ENCODE measurements at places on chromosomes 3 and 15. TPM values are rescaled to one million over a fixed set of nuclear protein-coding genes. Genes with fewer than 3 reads are reported as not detected.

DNA sequence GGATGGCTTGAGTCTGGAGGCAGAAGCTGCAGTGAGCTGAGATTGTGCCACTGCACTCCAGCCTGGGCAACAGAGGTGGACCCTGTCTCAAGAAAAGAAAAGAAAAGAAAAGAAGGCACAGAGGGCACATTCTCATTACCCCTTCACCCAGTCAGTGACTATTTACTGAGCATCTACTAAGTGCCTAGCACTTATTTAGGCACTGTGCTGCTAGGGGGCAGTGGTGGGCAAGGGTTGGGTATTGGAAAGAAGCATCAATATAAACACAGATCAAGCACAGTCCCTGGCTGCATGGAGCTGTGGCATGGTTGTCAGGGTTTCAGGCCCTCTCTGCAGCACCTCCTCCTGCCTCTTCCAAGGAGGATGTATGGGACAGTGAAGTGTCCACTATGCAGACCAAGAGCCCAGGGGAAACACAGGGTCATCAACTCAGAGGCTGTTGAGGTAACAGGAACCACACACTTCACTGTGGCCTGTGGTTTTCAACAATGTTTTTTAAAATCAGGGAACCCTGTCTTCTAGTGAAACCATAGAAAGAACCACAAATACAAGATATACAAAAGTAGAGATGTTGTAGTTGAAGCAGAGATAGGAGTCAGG is 138.5 kb downstream of the RAB11A start:
- DNase-seq, result no peak

DNA sequence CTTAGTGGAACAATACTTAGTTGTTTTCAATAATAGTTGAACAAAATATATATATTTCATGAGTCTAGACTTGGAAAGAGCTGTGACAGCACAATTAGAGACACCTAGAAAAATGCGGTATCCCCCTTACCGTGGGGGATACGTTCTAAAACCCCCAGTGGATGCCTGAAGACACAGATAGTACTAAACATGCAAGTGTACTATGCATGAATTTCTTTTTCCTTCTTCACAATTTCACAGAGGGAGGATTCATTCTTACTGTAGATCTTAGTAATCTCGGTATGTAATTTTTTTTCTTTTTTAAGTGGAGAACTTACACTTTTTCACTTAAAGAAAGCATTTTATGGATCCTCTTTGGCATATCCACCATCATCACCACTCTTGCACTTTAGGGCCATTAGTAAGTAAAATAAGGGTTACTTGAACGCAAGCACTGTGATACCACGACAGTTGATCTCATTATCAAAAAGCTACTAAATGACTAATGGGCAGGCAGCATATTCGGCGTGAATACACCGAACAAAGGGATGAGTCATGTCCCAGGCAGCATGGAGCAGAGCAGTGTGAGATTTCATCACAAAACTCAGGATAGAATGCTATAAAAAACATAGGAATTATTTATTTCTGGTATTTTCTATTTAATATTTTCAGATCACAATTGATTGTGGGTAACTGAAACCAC is 72.3 kb upstream of the ZNF280D start:
- DNase-seq, result peak; percentile 88

IMPG2 gene
- 0.78 TPM for total RNA-seq

GRCh38 chr3:149751551-149751950 is 738 bp downstream of the COMMD2 start:
- no peak for DNase-seq

DNA sequence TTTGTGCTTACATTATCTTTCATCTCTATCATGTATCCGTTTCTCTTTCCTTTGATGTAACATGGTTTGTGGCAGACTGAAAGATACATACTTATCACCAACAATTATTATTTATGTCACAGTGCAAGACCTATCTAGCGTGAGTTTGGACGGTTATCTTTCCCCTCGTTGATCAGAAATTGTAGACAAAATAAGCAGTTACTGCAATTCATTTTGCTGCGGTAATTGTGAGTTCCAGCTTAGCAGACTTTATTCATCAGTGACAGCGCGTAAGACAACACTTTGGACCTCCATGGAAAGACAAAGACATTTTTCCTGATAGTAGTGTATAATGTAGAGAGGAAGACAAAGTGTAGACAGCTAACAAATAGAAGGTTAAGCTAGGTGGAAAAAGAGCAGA is 51.0 kb upstream of the UTS2B start:
- no peak for DNase-seq

- DNase-seq, result no peak
Observed at GRCh38 chr3:118199044-118199443, 835.6 kb downstream of the IGSF11 start.

GRCh38 chr15:27582726-27583410 is 516.2 kb downstream of the OCA2 start:
- no peak for DNase-seq

GRCh38 chr3:60855250-60855649 is 396.0 kb downstream of the FHIT start:
- DNase-seq, result no peak

- no peak for DNase-seq
Observed at GRCh38 chr15:77622209-77622933, 10.3 kb downstream of the LINGO1 start.

DNA sequence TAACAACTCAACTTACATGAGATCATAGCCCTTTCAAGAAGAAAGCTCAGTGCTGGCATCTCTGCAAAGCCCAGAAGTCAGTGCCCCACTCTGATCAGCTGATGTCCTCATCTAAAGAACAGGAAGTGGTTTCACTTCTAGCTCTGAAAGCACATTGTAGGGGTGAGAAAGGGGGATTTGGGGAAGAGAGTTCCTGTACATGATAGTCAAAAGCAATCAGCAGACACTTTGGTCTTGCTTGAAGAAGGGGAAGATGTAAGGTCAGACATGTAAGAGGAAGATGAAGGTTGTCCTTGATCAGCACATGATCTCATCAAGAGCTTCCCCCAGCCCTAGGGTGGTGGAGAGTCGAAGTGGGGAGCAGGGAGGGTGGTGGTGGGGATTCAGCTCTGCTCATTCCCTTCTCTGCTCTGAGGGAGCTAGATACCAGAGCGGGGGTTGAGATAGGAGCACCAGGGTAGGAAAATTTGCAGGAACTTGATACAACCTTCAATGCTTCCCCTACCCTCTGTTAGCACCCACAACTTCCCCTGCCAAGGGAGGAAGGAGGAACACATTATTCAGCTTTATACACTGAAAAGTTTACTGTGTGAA is 76.4 kb upstream of the ETV5 start:
- DNase-seq, result no peak

DNA sequence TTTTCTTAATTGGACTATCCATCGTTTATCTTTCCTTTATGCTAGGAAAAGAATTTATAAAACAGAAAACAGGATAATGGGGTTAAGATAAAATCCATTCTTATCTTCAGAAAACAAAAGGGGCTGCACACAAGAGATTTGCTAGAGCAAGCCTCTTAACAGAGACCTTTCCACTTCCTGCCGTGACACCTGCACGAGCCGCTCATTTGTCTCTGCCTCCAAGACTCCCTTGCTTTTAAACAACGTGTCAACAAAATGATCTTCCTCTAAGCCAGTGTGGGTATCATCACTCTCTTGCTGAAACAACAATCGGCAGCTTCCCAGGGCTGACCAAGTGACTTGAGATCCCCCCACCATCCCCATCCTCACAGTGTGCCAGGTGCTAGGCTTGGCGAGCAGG is 33.1 kb downstream of the GABRB3 start:
- DNase-seq, result no peak

DNA sequence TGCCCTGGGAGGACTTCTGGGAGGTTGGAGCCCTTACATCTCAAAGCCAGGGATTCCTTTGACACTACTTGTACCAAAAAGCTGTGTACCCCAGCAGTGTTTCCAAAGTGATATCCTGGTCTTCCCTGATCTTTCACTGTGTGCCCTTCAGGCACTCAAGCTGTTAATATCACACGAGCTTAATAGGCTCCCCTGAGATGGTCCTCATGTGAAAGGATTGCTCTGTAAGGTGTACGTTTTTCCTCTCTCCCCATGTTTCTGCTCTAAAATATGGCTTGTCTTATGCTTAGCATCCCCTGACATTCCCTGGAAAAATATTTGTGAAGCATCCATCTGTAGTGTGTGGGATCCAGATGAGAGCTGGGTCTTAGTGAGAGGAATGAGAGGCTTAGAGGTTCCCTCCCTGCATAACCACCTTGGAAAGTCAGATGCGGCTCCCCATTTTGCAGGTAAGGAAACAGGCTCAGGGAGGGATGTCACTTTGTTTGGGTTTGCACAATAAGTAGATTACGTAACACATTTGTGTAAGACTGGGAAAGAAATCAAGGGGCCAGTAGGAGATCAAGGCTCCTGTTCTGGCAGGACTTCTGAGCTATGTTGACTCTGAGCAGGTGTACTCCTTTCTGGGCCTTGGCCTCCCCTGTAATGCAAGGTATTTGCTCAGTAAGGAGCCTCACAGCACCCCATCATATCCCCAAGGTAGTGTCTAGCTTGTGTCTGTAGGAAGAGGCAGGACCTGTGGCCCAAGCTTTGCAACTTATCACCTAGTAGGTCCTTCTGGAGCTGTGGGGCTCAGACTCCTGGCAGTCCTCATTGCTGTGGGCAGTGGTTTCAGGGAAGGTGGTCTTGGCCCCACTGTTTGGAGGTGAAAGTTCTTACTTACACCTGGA is 667 bp upstream of the ACOX2 start:
- DNase-seq, result no peak

CCNB2 gene
- 1.4 TPM for total RNA-seq

GRCh38 chr15:31013863-31014607 is 22.6 kb upstream of the MTMR10 start:
- DNase-seq, result no peak

- no peak for DNase-seq
Observed at GRCh38 chr15:41161336-41161735, 45.3 kb upstream of the INO80 start.

DNA sequence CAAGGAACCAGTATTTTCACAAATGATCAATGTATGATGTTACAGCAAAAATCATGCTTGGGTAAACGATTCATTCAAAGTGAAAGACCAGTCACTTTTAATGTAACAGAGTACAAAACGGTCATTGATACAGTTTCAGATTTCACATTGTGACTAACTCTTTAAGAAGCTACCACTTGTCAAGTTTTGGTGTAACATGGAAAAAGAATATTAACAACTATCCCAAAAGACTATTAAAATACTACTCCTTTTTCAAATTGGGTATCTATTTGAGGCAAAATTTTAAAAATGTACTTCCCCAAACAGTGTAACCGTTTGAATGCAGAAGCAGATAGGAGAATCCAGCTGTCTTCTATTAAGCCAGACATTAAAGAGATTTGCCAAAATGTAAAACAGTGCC is 31.7 kb downstream of the AKAP13 start:
- DNase-seq, result peak; percentile 22

GRCh38 chr15:70264014-70264582 is 166.4 kb upstream of the TLE3 start:
- peak; percentile 62 for DNase-seq

DNA sequence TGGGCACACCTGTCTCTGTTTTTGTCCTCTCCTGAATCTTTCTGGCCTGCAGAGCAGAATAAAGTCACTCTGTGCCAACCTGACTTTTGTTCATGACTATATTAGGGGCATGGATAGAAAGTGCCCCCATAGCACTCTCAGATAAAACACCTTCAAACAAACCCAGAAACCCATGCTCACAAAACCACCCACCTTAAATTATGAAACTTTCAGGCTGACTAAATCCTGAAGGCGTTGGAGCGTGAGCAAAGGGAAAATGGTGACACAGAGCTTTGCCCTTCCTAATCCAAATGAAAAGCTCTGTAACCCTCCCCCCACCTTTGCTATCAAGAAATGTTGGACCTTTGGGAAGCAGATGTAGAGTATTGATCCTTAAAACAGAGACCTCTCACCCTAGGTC is 138.9 kb downstream of the IGF1R start:
- no peak for DNase-seq

MRPS25 gene
- 23.7 TPM for total RNA-seq

- DNase-seq, result no peak
Observed at GRCh38 chr3:39213613-39214012, 21.2 kb upstream of the XIRP1 start.

GRCh38 chr3:54547051-54547450 is 380.8 kb downstream of the LRTM1 start:
- DNase-seq, result no peak

DNA sequence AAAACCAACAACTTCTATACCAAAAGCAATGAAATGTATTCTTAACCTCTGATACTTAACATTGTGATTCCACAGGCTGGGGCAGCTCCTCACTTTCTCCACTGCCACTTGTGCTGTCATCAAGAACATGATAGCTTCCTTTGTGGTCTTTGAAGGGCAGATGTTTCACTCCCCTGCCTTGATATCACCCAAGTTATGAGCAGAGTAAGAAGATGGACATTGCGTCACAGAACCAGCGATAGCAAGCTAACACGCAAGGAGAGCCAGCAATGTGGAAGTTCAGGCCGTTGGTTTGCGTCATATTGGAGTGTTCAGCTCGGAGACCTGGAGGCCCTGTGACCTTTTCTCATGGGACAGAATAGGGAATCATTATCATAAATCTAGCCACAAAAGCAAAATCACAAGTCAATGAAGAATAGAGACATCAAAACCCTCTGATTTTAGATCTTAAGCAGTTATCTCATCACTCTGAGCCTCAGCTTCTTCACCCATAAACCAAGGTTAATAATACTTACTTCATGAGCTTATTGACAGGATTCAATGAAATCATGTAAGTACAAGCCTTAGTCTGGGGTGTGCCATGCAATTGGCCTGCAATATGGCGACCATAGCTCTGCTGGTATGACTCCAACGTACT is 183.8 kb upstream of the THBS1 start:
- DNase-seq, result no peak

GRCh38 chr3:65551945-65552344 is 486.8 kb downstream of the MAGI1 start:
- DNase-seq, result no peak

- peak; percentile 92 for DNase-seq
Observed at GRCh38 chr3:158109804-158110657, at the start of gene RSRC1. TSS of gene RSRC1 (plus strand) at chr3:158110089. CDS start at chr3:158122105, 12,016 bp downstream.

DNA sequence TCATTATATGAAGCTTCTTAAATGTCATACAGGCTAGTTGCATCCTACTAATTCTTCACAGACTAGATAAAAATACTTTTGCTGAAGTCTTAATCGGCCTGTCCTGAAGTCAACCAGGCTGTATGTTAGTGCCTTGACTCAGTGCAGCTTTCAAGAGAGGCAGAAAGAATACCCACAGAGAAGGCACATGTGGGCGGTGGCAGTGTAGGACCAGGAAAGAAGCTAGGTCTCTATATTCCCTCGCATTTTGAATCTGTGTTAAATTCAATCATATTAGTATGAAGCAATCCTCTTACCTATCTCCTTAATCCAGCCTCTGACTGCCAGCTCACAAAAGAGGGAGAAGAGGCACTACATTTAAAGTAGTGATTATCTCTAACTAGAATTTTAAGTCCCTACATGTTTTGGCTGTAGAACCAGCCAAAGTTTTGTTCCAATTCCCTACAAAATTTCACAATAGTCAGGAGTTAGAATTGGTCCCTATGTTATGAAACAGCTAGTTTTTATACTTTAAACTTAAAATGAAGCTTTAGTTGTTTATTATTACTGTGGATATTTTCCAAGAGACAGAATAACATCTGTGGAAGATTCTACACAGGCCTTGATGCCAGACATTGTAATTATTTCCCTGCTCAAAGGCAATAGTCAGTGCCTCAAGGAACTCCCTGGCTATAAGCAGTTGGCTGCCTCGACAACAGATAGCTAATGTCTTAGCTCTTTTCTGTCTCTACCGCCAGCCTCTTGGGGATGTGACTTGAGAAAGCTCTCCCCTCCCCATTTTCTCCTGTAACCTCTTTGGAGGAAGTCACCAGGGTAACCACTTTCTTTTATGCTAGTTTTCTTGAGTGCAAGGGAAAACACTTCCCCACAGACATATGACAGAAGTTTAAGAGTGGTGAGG is 31.9 kb downstream of the CRTC3 start:
- no peak for DNase-seq

Data from myocyte (in vitro differentiated cells).